ENCODE measurements at places on chromosomes 11 and 22.

DNA sequence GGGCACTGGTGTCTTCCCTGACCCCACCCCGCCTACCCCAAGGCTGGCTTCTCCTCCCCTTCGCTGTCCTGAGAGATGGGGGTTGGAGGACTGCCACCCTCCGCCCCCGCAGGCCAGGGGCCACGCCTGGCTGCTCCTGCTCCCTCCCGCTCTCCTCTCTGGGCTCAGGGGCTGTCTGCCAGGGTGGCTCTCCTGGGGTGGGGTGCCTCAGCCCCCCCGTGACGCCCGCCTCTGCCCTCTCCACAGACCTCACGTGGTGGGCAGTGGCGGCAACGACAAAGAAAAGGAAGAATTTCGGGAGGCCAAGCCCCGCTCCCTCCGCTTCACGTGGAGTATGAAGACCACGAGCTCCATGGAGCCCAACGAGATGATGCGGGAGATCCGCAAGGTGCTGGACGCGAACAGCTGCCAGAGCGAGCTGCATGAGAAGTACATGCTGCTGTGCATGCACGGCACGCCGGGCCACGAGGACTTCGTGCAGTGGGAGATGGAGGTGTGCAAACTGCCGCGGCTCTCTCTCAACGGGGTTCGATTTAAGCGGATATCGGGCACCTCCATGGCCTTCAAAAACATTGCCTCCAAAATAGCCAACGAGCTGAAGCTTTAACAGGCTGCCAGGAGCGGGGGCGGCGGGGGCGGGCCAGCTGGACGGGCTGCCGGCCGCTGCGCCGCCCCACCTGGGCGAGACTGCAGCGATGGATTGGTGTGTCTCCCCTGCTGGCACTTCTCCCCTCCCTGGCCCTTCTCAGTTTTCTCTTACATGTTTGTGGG is 8.1 kb downstream of the RCOR2 start:
- no peak for DNase-seq

GRCh38 chr22:49015993-49016908 is 811.4 kb downstream of the BRD1 start:
- no peak for DNase-seq

DNA sequence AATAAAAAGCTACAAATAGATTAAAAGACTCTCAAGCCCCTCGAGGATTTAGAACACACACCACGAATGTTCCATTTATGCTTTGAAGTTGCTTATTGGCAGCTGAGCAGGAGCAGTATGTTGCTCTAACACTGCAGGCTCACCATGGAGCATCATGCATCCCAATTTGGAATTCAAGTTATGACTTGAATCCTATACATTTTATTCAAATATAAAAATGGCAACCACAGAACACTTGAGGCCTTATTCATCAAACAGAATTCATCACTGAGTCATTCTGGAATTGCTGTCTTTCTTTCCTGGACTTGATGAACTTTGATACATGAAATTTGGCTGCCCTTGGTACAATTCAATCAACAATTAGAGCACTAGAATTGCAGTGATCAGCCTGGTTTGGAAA is 24.5 kb upstream of the BLID start:
- no peak for DNase-seq

DNA sequence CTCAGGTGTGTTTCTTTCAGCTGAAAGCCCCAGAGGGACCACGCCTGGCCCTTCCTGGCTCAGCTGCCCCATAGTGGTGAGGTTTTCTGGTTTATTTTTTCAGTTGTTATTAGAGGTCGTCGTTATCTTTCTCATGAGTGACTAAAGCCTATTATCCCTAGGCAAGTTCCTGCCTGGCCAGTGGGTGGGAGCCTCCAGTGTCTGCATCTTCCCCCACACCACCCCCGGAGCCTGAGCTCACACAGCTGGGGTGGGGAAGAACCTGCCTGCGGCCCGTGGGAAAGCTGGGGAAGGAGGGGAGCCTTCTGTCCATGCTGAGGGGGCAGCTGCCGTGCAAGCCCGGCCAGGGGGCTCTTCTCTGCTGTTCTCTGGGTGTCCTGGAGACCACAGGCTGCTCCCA is 24.3 kb upstream of the PPFIA1 start:
- no peak for DNase-seq

DNA sequence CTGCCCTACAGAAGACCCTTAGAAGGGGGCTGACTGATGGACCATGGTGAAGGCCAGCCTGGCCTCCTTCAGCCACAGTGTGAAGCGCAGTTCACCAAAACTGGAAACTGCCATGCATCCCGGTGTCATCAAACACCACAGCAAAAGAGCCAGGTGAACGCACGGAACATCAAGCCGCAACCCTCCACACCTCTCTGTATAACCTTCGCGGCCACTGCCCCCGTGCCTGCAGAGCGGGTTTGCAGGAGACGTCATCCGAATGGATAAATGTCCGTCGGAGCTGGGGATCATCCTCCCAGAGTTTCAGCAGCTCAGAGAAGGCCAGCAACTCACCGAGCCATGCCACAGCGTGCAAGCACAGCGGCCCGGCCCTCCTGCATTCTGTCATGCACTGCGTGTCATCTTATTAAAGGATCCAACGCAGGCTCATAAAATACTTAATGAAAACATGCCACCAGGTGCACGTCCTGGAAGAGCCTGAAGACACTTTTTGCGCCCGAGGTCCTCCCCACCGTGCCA is 309.9 kb downstream of the BRD1 start:
- no peak for DNase-seq
